ENCODE measurements at places on chromosomes 5 and 9. TPM values are rescaled to one million over a fixed set of nuclear protein-coding genes. Genes with fewer than 3 reads are reported as not detected.

DNA sequence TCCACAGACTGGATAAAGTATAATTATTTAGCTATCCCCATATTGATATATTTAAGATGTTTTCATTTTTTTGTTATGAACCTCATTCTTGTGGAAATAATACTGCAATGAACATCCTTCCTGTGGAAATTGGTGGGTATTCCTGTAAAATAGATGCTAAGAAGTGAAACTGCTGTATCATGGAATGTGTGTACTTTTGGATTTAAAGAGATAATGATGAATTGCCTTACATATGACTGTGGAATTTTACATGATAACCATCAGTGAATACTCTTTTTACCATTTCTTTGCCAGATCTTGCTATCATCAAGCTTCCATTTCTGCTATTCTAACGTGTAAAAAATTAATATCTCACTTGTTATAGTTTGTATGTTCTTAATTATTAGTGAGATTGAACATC is 847.9 kb downstream of the EFNA5 start:
- DNase-seq, result no peak

DNA sequence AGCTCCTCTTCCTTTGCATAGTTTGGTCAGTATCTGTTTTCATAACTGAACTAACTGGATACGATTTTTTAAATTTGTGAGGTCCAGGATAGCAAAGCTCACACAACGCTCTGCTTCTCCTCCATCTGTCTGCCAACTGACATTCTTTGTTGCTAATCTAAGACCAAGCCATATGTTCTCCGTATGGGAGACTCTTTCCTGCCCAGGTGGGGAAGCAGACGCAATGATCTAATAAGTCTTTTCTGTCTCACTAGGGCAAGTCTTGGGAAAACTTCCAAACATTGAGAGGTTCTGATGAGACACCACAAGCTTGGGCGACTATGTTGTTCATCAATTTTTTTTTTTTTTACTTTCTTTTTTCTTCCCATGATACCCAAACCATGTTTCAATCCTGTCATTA is 558.5 kb downstream of the EFNA5 start:
- no peak for DNase-seq

DNA sequence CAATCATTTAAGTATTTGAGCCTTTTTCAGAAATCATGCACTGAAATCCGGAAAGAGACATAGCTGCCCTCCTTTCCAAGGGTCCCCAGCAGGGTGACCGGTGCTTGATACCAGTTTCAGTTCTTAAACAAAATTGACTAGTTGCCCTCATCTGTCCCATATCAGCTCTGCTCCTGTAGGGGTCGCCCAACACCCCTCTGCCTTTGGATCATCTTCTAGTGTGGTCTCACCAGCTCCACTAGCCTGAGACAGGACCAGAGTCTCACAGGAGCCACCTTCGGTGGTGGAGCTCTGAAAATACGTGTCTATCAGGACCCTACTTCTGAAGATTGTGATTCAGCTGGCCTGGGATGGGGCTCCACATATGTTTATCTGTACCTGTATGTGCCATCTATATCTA is 428.2 kb downstream of the ENC1 start:
- no peak for DNase-seq

GRCh38 chr9:134393582-134394280 is 67.5 kb downstream of the RXRA start:
- DNase-seq, result no peak

DNA sequence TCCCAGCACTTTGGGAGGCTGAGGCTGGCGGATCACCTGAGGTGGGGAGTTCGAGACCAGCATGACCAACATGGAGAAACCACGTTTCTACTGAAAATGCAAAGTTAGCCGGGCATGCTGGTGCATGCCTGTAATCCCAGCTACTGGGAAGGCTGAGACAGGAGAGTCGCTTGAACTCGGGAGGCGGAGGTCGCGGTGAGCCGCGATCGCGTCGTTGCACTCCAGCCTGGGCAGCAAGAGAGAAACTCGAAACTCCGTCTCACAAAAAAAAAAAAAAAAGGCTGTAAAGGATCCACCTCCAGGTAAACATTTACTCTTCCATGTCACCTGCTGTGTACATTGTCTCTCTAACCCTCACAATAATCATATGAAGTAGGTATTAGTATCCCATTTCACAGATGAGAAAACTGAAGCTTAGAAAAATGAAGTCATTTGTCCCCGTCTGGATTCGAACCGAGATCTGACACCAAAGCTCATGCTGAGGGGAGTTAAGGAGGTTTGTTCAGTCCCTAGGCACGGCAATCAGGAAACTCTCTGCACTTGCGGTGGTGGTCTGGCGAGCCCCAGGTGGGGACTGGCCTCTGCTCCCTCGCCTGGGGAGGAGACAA is 494 bp upstream of the DOCK2 start:
- no peak for DNase-seq

GRCh38 chr9:111482694-111483438 is 1.3 kb downstream of the ECPAS start:
- peak; percentile 27 for DNase-seq

GRCh38 chr9:12784461-12785259 is 9.8 kb downstream of the LURAP1L start:
- DNase-seq, result peak; percentile 100

DNA sequence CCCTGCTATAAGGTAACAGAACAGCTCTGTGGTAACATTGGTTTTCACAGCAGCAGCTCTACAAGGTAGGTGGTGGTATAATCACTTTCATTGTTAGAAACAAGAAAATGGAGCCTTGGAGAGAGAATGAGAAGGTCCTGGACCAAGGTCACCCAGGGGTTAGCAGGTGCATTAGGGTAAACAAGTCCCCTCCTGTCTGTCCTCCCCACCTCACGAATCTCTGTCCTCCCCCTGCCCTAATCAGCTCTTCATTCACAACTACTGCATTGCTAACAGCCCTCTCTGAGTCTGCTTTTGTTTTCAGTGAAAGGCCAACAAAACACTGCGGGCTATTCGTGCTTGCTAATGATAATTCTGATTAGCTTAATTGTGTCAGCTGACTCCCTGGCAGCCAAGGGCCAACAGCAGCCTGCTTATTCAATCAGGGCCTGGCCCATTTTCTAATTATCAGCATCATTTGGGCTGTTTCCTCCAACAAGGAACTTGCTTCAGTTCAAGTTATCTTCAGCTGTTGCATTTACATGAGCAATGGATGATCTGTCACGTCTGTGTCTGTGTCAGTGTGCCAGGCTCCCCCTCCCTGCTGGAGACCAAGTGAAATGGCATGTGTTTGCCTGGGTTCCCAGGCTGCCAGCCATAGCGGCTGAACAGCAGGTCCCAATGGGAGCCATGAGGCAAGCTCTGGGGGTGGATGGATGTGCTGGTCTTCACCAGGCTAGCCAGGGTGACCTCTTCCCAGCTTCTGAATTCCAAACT is 56.7 kb upstream of the EQTN start:
- no peak for DNase-seq

DNA sequence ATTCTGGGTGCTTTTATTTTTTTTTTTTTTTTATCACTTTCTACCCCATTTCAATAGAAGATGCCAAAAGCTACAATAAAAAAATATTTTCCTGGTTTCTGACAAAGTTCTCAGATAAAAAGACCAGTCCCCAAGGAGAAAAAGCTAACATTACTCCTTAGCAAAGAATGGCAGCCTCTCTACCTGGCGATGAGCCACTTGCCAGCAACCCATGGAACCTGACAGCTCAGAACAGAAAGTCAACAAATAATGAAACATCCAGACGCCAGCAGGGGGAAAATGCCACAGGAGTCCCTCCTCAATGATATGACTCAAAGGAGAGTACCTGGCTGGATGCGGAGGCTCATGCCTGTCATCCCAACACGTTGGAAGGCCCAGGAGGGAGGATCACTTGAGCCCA is 123.2 kb downstream of the MYO10 start:
- peak; percentile 54 for DNase-seq

DNA sequence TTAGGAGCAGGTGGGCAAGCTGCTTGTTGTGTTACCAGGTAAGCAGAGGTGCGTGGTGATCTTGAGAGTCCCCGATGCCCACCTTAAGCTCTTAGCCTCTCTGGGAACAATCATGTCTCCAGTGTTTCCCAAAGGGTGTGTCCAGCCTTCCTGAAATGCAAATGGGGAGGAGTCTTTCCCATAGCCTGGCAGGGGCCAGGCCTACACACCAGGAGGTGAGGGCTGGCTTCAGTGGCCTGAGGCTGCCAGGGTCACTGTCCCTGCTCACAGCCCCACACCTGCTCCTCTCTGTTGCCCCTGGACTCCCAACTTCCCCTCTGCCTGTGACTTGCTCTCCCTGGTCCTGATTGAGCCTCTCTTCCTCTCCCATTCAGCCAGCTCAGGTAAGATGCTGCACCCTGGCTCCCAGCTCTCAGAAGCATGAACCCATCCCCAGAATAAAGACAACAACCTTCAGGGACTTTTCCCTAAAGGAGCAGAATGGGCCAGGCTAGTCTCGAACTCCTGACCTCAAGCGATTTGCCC is 65.7 kb upstream of the PHYKPL start:
- no peak for DNase-seq

DNA sequence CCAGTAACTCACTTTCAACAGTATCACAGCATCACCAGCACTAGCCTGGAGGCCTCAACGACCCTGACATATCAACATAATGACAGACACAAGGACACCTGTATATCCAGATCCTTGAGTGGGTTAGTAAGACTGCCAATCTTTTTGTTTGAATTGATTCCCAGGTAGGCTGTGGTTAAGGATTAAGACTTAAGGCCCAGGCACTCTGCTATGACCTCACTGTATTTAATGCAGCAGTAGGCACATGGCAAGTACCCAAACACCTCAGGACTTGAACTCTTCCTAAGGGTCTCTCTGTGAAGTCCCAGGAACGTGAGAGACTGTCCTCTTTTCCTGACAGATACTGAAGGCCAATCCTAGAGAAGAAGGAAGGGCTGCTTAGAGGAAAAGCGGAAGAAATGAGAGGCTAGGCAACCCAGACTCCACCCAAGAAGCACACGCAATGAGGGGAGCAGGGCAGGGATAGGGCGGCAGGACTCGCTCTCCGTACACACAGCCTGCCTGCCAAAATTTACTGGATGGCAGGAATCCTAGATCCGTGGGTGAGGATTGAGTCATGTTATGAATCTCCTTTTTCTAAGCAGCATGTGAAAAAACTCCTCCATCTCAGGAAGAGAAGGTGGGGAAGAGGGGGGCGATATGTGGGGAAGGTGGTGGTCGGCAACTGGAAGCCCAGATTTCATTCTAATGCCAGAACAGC is 93.4 kb downstream of the SIL1 start:
- DNase-seq, result peak; percentile 17

GRCh38 chr5:164048359-164048926 is 543.0 kb downstream of the MAT2B start:
- peak; percentile 26 for DNase-seq

- no peak for DNase-seq
Measured at GRCh38 chr9:108973895-108974294, 39.4 kb downstream of the CTNNAL1 start.

DNA sequence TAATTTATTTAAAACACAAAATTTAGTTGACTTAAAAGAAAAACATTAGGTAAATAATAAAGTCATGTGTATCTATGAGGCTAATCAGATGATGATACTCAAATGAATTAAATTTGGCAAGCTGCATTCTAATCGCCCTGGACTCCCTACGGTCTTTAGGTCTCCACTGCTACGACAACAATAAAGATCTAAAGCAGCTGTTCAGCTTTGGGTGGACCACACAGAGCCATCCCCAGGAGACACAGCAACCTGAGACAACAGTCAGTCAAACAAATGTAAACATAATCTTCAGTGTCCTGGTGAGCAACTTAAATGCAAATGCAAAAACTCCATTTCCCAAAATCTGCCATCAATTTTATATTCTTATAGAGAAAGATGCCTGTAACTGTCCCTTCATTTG is 65.5 kb downstream of the MCTP1 start:
- no peak for DNase-seq

GRCh38 chr5:149424371-149425315 is 45.6 kb upstream of the IL17B start:
- no peak for DNase-seq

- DNase-seq, result no peak
Measured at GRCh38 chr5:179306191-179307012, 38.9 kb downstream of the ADAMTS2 start.

DNA sequence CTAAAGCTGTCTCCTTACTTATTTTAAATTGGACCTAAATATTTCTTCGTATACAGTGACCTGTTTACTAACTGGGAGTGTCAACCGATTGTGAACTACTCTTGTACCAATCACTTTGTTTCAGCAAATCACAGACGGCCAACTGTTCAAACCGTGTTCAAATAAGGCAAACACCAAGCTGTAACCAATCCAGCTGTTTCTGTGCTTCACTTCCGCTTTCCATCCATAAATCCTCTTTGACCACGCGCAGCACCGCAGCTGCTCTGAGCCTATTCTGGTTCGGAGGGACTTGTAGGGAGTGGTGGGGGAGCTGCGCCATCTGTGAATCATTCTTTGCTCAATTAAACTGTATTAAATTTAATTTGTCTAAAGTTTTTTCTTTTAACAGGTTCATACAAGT is 4.8 kb upstream of the FAM240B start:
- no peak for DNase-seq

GRCh38 chr5:1209896-1210776 is 8.7 kb downstream of the SLC6A19 start:
- DNase-seq, result no peak

DNA sequence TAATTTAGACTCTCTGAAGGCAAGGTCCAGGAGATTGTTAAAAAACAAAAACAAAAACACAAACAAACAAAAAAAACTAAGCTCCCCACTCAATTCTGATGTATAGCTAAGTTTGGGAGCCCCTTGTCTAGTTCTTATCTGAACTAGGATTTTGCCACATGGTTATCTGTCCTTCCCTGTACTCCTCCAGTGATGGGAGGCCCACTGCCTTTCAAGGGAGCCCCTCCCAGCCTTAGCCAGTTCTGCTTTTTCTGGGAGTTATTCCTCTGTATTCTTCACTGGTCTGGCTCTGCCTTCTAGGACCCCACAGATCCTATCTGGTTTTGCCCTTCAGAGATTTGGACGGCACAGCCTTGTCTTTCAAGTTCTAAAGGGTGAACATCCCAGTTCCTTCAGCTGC is 2.1 kb upstream of the ALDH1B1 start:
- DNase-seq, result no peak

- no peak for DNase-seq
Measured at GRCh38 chr9:92976431-92976830, 29.1 kb downstream of the FGD3 start.

DNA sequence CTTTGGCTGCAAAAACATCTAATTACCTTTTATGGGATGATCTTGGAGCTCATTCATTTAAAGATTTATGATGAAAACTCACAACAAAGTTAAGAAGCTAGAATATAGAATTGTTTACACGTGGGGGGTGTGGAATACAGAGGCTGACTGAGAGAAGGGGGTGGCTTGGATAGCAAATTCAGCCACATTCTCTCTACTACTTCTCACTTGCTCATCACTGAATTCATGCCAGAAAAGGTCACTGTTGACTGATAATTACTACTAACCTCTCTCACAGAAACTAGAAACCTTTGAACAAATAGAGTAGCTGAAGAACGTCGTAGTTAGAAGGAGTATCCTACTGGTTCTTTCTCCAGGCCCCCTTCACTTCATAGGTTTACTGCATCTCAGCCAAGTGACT is 808.2 kb downstream of the BRINP1 start:
- no peak for DNase-seq

The SLC46A2 gene
- total RNA-seq, result not detected

The GRM6 gene
- total RNA-seq, result not detected

The BTNL3 gene
- not detected for total RNA-seq

The GPR150 gene
- 0.69 TPM for total RNA-seq

The WHRN gene
- total RNA-seq, result 5.2 TPM

The SPATA31C1 gene
- not detected for total RNA-seq

The TTC16 gene
- total RNA-seq, result 0.10 TPM

The LPAR1 gene
- total RNA-seq, result 16.4 TPM

The NSG2 gene
- not detected for total RNA-seq

The SPATA31A1 gene
- total RNA-seq, result not detected
